ENCODE measurements at places on chromosomes 6 and 20.

DNA sequence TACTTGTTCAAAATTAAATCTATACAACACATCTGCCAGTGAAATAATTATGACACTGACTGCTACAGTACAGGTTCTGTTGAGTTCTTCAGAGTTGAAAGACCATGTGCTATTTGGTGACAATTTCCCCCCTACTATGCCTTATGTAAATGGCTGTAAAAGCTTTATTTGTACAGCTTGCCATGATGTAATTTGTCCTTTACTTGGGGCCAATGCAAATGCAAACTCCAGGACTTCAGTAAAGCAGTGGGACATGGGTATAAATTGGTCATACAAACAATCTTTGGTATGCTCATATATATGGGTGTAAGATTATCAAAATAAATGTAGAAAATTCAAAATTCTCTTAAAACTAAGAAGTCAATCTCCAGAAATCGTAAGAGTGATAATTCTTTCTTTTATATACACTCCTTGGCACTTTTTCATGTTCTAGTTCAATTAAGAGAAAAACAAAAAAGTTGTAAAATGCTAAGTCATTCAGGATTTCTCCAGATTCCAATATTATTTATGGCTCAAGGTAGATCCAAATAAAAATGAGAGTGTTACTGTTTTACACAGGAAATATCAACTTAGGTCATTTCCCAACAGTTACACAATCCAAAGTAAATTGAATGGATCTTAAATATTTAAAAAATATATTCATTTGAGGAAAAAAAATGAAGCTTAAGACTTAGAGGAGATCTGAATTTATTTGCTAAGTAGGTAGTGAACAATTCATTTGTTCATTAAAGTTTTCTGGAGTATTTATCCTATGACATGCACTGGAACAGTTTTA, 1310.5 kb upstream of the CITED2 start:
- no peak for DNase-seq

GRCh38 chr20:24842918-24843715, 106.0 kb upstream of the CST7 start:
- peak; percentile 22 for DNase-seq

GRCh38 chr20:21353236-21353635, 44.1 kb downstream of the NKX2-4 start:
- peak; percentile 34 for DNase-seq

GRCh38 chr6:81865712-81866111, 113.2 kb upstream of the TENT5A start:
- peak; percentile 57 for DNase-seq

DNA sequence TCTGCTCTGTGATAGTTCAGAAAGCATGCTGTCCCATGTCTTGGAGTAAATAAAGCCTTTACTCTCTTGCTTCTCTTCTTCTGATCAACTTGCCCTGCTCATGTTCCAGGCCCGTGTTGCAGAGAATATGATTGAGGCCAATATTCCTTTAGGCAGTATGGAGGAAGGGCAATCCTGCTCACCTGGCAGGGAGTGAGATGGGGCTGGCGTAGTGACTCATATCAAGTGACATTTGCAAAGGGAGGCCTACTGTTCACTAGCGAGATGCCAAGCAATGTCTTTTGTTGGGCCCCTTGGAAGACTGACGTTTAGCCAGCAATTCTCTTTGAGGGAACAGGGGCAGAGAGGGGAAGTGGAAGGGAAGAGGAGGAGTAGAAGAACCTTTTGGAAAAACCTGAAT, 19.7 kb downstream of the ADTRP start:
- no peak for DNase-seq

GRCh38 chr6:78831492-78831891, 35.9 kb upstream of the IRAK1BP1 start:
- no peak for DNase-seq

- DNase-seq: no peak
Measured at GRCh38 chr6:5199283-5199682, 61.5 kb downstream of the LYRM4 start.
